ENCODE measurements at places on chromosomes 7 and 10. TPM values are rescaled to one million over a fixed set of nuclear protein-coding genes. Genes with fewer than 3 reads are reported as not detected.

- H3K27me3 ChIP-seq = no peaks in the 10 kb centered on the region
- no peak overlapping the region for H3K4me3 ChIP-seq
- no peak for DNase-seq
- no peak overlapping the region for H3K27ac ChIP-seq
- H3K4me1 ChIP-seq = no peaks in the 10 kb centered on the region
- H3K36me3 ChIP-seq = no peaks in the 10 kb centered on the region
Measured at GRCh38 chr10:120221873-120222485, 235.0 kb upstream of the PLPP4 start.

- DNase-seq = no peak
- H3K4me1 ChIP-seq = no peaks in the 10 kb centered on the region
- no peaks in the 10 kb centered on the region for H3K27me3 ChIP-seq
- no peaks in the 10 kb centered on the region for H3K36me3 ChIP-seq
- no peak overlapping the region for H3K4me3 ChIP-seq
Measured at GRCh38 chr7:70678621-70679251, 453.2 kb upstream of the GALNT17 start.

GRCh38 chr10:15245530-15245929 is 77.0 kb upstream of the NMT2 start:
- no peaks in the 10 kb centered on the region for H3K36me3 ChIP-seq
- H3K4me1 ChIP-seq = no peaks in the 10 kb centered on the region
- no peak overlapping the region for H3K27ac ChIP-seq
- no peak for DNase-seq
- H3K27me3 ChIP-seq = no peaks in the 10 kb centered on the region
- H3K4me3 ChIP-seq = no peak overlapping the region

GRCh38 chr7:151459726-151460473 is 20.0 kb upstream of the CRYGN start:
- peak; percentile 93 for DNase-seq
- no peaks in the 10 kb centered on the region for H3K4me1 ChIP-seq
- H3K27me3 ChIP-seq = no peaks in the 10 kb centered on the region
- H3K36me3 ChIP-seq = no peaks in the 10 kb centered on the region
- no peak overlapping the region for H3K4me3 ChIP-seq

The KCP gene
- total RNA-seq = 6.1 TPM

DNA sequence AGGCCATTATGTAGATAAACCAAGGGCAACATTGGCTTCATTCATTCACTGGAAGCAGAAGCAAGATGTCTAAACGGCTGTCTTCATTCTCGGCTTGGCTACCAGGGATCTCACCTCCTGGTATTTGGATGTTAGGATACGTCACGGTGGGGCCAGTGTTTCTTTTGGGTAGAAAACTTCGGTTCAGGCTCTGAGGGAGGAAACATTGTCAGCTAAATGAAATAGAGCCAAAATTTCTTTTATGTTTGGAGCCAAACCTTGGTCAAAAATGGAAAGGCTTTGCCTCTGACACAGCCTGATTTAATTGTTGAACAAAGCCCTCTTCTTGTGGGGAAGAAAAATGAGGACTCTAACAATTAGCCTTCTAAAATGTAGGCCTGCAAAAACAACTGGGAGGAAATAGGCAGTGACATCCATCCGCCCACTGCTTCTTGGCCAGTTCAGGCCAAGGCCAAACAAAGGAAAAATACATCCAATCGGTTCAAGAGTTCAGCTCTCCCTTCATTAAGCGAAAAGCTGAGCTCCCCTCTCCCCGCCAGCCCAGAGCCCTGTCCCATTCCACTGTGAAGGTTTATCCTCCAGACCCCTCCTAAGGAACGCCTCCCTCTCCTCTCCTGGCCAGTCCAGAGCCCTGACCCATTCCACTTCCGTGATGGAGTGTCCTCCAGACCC is 44.4 kb downstream of the PFKFB3 start:
- peak overlapping the region; percentile 48 for H3K27ac ChIP-seq
- peaks cover 6% of the 10 kb centered on the region for H3K4me1 ChIP-seq
- no peak overlapping the region for H3K4me3 ChIP-seq
- no peaks in the 10 kb centered on the region for H3K27me3 ChIP-seq
- no peak for DNase-seq
- no peaks in the 10 kb centered on the region for H3K36me3 ChIP-seq

DNA sequence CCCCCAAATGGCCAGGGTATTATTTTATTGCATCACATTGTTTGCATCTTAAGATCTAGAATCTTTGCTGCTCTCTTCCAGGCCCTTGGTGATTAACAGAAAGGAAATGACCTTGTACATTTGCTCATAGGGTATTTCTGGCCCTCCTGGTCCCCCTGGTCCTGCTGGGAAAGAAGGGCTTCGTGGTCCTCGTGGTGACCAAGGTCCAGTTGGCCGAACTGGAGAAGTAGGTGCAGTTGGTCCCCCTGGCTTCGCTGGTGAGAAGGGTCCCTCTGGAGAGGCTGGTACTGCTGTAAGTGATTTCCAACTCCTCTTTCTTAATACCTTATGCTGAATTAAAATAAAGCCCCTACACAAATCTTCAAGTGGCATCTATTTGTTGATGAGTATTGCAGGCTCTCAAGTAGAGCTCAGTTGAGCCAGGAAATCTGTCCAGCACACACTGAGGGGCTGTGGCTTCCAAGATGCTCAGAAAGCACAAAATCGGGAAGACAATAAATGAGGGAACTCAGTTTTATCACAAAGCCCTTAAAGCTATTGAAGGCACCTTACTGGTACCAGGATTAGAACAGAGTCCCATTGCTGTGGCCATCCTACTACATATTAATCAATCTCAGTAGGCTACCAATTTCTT is 28.2 kb downstream of the COL1A2 start:
- H3K36me3 ChIP-seq = peaks cover 20% of the 10 kb centered on the region
- DNase-seq = no peak

GRCh38 chr7:12564996-12565764 is 5.3 kb upstream of the SCIN start:
- H3K4me1 ChIP-seq = no peaks in the 10 kb centered on the region
- no peak overlapping the region for H3K27ac ChIP-seq
- no peak for DNase-seq
- no peaks in the 10 kb centered on the region for H3K36me3 ChIP-seq
- H3K27me3 ChIP-seq = no peaks in the 10 kb centered on the region

GRCh38 chr10:100710151-100710871 is 35.1 kb upstream of the PAX2 start:
- DNase-seq = no peak
- H3K4me1 ChIP-seq = no peaks in the 10 kb centered on the region
- H3K36me3 ChIP-seq = no peaks in the 10 kb centered on the region
- H3K27ac ChIP-seq = no peak overlapping the region
- no peaks in the 10 kb centered on the region for H3K27me3 ChIP-seq

DNA sequence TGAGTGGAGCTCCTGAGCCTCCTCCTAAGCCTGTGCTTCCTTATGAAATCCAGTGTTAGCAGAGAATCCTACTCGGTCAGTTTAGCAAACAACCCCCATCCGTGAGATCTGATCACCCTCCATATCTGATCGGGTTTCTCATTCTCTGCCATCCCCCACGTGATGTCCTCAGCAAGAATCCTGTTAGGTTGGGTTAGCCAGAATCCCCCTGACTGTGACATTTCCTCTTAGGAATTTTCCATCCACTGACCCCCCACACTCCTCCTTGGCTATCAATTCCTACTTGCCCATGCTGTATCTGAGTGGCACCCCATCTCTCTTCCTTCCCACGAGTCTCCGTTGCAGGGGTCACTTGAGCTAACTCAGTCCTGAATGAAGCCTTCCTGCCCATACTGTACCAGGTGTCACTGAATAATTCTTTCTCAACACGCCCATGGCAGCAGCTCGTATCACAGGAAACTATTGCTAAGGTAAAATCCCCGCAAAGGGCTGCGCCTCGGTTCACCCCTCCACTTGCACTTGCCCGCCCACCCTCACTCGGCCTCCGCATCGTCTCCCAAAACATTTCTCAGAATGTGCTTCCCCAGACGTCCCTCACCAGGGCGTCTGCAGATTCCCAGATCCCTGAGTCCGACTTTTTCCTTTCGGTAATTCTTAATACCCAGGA is 44.1 kb downstream of the MYOF start:
- no peak for DNase-seq
- no peak overlapping the region for H3K4me3 ChIP-seq
- peaks cover 9% of the 10 kb centered on the region for H3K4me1 ChIP-seq
- H3K36me3 ChIP-seq = no peaks in the 10 kb centered on the region
- H3K27me3 ChIP-seq = no peaks in the 10 kb centered on the region

DNA sequence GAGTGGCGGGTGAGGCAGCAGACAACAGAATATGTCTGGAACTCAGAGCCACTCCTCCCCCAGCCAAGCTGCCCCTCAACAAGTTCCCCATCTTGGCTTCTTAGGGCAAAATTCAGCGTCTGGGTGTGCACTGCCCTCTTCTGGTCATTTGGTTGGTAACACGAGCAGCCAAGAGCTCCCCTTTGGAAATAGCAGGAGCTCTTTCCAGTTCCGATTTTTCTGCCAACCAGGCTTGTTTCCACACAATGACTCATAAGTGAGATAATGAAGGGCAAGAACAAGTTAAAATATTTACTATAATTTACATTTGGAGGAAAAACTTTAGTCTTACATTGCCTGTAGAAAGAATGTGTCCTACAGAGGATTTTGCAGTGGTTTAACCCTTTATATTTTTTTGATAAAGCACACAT is 70.5 kb downstream of the ADCYAP1R1 start:
- no peak overlapping the region for H3K27ac ChIP-seq
- H3K36me3 ChIP-seq = no peaks in the 10 kb centered on the region
- H3K4me3 ChIP-seq = no peak overlapping the region
- H3K4me1 ChIP-seq = no peaks in the 10 kb centered on the region

- no peaks in the 10 kb centered on the region for H3K4me1 ChIP-seq
- no peak for DNase-seq
- H3K36me3 ChIP-seq = no peaks in the 10 kb centered on the region
- H3K4me3 ChIP-seq = no peak overlapping the region
Measured at GRCh38 chr7:108236681-108237415, 106.7 kb upstream of the LAMB4 start.

The MAPK8 gene
- total RNA-seq = 38.9 TPM

The HNRNPA2B1 gene
- total RNA-seq = 354 TPM

GRCh38 chr10:80622153-80622552 is 84.5 kb downstream of the SH2D4B start:
- no peaks in the 10 kb centered on the region for H3K4me1 ChIP-seq
- no peak overlapping the region for H3K27ac ChIP-seq

- H3K4me1 ChIP-seq = no peaks in the 10 kb centered on the region
- no peak overlapping the region for H3K27ac ChIP-seq
- no peak for DNase-seq
- H3K36me3 ChIP-seq = no peaks in the 10 kb centered on the region
- no peak overlapping the region for H3K4me3 ChIP-seq
Measured at GRCh38 chr7:106205621-106206222, 79.1 kb downstream of the NAMPT start.

GRCh38 chr7:117530390-117530789 is 50.6 kb downstream of the CFTR start:
- H3K27me3 ChIP-seq = peaks cover 2% of the 10 kb centered on the region
- no peaks in the 10 kb centered on the region for H3K36me3 ChIP-seq
- no peaks in the 10 kb centered on the region for H3K4me1 ChIP-seq
- no peak for DNase-seq
- H3K27ac ChIP-seq = no peak overlapping the region

Measured in aorta (tissue), 5 donors.